ENCODE measurements at places on chromosomes 6 and 20.

DNA sequence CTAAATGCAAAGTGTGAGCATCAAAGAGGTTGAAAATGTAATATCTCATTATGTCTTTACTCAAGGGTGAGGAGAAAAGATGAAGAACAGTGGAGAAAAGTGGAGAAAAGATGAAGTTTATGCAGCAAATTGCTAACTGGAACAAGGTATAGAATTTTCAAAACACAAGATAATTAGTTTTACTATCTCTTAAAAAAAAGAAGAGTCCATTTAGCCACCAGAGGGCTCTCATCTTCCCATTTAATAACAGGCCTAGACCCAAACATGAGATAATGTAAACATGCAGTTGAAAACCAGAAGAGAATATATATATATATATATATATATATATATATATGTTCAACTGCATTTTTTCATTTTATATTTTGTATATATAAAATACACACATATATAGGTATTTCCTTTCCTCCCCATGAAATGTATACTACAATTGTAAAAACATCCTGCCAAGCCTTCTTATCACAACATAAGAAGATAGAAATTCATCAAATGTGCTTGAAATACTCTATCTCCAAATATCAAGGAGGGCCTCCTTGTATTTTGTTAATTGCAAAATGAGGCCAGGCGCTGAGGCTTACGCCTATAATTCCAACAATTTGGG lies 78.4 kb downstream of the ADTRP start:
- DNase-seq = no peak

DNA sequence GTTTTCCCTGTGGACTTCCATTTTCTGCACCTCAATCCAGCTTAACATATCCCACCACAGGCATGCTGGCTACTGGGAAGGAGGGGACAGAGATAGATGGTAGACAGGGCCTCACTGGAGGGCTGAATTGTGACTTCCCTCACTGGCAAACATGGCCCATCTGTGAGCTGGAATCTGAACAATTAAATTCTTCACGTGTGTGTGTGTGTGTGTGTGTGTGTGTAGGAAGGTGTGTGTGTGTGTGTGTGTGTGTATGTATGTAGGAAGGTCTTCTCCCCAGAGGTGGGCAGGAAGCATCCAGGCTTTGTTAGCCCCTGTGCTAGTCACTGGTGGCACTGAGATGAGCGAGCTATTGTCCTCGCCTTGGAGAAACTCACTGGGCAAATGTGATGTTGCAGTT lies 5.4 kb upstream of the TOX2 start:
- no peak for DNase-seq

DNA sequence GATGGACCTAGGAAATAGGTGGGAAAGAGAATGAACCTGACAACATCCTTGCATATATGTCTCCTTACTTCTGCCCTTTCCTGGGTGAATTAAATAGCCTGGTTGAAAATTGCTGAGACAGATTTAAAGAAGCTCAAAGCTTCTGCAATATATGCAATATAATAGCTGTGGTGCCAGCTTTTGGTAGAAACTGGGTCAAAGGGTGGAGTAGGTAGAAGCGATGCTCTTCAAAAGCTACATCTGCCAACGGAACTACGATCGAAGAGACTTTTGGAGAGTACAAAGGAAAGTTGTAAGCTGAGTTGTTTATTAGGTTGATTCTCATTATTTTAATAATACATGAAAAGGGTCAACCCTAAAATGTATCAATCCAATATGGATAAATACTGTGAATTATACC lies 22.8 kb upstream of the TTK start:
- DNase-seq = no peak

- DNase-seq = peak; percentile 36
Observed at GRCh38 chr6:108737594-108738546, 110.4 kb upstream of the ARMC2 start.

DNA sequence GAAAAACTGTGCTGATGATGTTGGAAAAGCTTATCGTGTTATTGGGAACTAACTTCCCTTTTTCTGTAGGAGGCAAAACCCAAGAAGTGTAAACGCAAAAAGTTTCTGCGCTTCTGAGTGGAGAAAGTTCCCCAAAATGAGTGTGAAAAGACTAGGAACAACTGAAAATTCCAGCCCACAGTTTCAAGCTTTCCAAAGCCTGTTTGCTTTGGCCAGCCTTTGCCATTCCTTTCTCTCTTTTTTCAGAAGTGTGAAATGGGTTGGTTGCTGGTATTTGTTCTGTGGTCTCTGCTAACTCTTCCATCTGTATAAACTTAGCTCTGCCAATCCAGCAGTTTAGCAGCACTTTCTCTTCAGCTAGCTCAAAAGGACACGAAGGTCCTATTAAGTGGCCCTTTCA lies 491.3 kb downstream of the MAFB start:
- DNase-seq = no peak

DNA sequence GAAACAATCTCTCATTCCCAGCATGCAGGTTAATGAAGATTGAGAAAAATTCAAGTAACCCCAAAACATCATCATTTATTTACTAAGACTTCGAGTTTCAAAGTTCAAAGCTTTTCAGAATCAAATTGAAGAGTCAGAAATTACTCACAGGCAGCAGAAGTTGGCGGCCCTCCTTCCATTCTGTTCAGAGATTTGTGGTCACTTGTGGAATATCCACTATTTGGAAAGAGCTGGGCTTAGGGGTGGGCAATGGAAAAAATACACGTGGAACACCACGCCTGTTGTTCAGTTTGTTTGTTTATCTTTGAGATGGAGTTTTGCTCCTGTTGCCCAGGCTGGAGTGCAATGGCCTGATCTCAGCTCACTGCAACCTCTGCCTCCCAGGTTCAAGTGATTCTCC lies 108.6 kb upstream of the NAA20 start:
- no peak for DNase-seq

- no peak for DNase-seq
Observed at GRCh38 chr6:45027126-45027525, 301.0 kb upstream of the RUNX2 start.

DNA sequence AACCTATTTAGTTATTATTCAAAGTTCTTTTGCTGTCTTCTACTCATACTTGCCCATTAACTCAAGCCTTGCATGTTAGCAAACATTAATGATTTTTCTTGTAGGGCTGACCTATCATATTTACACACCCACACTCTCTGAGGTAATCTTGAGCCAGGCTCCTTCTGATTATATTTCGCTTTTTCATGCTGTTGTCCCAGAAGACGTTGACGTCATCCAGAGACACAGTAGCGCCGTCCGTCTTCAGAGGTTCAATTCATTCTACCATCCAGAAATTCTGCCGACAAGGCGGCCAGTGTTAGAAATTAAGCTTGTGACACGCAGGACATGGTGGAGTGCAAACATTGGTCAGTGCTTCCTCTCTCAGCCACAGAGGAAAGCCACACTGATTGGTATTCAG lies 584.7 kb downstream of the BMP2 start:
- no peak for DNase-seq

GRCh38 chr20:48739395-48740291 lies 88.2 kb downstream of the PREX1 start:
- no peak for DNase-seq

DNA sequence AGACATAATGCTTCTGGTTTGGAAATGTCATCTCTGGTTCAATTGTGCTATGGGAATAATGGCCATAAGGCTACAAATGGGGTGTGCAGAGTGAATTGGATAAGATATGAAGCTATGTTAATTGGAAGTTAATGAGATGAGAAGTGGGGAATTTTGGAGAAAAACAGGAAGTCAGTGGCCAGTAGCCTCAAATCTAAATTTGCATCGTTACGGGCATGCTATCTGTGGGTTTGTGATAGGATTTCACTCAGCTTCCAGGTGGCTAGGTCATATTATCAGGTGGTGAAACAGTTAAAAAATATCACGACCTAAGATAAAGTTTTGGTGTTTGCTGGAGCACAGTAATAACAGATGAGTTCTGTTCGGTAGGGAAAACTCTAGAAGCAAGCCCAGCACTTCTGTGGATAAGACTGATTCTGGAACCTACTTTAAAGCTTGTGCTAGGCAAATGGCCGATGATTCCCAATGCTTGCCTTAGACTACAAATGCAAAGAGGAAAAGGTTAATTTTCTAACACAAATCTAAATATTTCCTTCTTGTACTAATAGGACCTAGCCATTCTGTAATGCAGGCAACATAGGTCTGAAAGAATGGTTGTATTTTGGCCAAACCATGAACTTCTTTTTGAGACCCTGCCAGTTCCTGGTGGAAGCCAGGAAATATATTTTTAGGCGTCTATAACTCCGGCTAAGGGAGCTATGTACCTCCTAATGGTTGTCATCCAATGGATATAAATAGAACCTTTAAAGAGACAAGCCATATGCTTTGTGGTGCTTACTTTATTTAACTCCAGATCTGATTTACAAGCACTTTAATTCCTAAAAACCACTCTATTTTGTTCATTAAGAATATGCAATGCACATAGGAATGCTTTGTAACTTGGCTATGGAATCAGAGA lies 111.0 kb downstream of the PLCB1 start:
- no peak for DNase-seq

GRCh38 chr6:41824571-41825569 lies 37.4 kb downstream of the TOMM6 start:
- no peak for DNase-seq

GRCh38 chr6:10659699-10660348 lies 34.6 kb downstream of the C6orf52 start:
- no peak for DNase-seq

- no peak for DNase-seq
Observed at GRCh38 chr20:46357030-46357514, 48.8 kb upstream of the CDH22 start.

GRCh38 chr6:99458319-99458718 lies 33.2 kb upstream of the PNISR start:
- no peak for DNase-seq

GRCh38 chr6:124979294-124979678 lies 17.0 kb downstream of the RNF217 start:
- DNase-seq = no peak

- no peak for DNase-seq
Observed at GRCh38 chr6:169409742-169410312, 156.2 kb upstream of the THBS2 start.

GRCh38 chr6:818196-818595 lies 125.3 kb upstream of the EXOC2 start:
- DNase-seq = no peak

- no peak for DNase-seq
Observed at GRCh38 chr6:36772397-36772796, 66.8 kb downstream of the CPNE5 start.

GRCh38 chr20:21154692-21155091 lies 28.8 kb downstream of the KIZ start:
- DNase-seq = no peak

DNA sequence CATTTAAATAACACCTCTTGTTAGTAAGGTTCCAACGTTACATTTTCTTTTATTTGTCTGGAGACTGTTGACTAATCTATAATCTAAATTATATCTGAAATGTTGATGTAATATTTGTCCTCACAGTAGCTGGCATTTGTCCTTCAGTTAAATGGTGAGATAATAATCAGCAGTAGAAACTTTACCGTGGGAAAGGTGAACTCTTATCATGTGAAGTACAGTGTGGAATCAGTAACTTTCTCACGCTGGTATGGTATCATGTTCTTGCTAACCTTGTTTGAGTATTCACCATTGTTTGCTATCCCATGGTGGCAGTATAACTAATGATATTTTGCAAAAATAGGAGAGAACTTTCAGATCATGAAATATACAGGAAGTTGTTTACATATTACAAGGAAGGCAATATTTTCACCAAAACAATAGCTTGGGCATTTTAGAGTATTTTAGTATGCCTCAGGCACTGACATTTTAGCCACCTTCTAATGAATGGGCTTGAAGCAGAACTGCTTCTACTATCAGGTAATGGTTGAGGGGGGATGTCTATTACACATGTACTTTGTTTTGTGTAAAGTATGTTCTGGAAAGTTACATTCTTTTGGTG lies 4.8 kb downstream of the GMNN start:
- no peak for DNase-seq

- no peak for DNase-seq
Observed at GRCh38 chr6:134720353-134721059, 229.4 kb downstream of the ALDH8A1 start.

DNA sequence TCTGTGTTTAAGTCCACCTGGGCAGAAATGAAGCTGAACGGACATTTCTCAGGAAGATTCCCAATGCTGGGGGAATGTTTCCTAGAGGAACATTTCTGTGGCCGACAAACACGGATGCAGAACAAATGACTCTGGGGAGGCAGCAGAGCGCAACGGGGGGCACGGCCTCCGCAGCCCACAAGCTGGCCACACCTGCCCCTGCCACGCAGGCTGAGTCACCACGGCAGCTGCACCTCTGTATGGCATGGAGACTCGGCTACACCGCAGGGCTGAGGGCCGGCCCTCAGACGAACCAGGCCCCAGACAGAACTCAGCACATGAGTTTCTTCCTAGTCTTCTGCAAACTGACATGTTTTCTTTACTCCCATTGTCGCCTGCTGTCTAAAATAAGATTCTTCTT lies 10.0 kb upstream of the PRR18 start:
- no peak for DNase-seq

- no peak for DNase-seq
Observed at GRCh38 chr20:1898482-1899240, 3.5 kb downstream of the SIRPA start.

- DNase-seq = no peak
Observed at GRCh38 chr6:45521226-45521625, 143.5 kb upstream of the SUPT3H start.

- DNase-seq = no peak
Observed at GRCh38 chr6:164378330-164378729, 931.1 kb downstream of the C6orf118 start.

DNA sequence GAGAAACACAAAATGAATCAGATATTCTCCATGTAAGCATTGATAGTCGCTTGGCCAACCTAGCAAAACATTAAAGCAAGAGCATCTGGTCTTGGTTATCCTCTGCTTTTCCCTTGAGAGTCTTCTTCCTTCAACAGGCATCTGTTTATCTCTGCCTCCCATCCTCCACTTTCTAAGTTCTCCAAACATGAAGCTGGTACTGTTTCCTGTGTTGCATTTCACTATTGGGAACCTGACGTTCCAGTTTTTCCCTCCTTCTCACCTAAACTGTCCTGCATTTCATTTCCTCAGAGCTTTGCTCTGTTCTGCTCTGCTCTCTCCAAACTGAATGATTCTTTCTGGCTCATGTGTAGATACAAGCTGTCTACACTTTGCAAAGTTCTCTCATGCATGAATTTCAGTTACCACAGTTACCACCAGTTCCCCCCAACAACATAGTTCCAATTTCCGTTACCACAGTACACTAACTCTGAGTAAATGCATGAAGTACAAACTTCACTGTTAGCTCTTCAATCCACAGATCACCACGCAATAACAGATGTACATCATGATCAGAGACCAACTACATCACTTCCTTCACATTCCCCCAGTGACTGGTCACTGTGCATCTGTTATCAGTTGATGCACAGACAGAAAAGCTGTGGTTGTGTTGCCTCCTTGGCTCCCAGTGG lies 86.7 kb upstream of the F13A1 start:
- no peak for DNase-seq

GRCh38 chr6:111614833-111615582 lies 9.3 kb upstream of the TRAF3IP2 start:
- DNase-seq = no peak

- no peak for DNase-seq
Observed at GRCh38 chr6:39188571-39188970, 40.7 kb downstream of the KCNK5 start.

- DNase-seq = no peak
Observed at GRCh38 chr20:48105526-48105925, 320.2 kb upstream of the SULF2 start.
